NCI-H1048 (cell line): ENCODE measurements at places on chromosomes 1 and 21.
A peak's percentile ranks its signal among the peaks of the same experiment; 100 is the strongest.

GRCh38 chr1:67979532-67979931, 70.9 kb downstream of the DIRAS3 start:
- DNase-seq = no peak

GRCh38 chr21:36696390-36697059, 2.4 kb upstream of the SIM2 start:
- no peak for DNase-seq

DNA sequence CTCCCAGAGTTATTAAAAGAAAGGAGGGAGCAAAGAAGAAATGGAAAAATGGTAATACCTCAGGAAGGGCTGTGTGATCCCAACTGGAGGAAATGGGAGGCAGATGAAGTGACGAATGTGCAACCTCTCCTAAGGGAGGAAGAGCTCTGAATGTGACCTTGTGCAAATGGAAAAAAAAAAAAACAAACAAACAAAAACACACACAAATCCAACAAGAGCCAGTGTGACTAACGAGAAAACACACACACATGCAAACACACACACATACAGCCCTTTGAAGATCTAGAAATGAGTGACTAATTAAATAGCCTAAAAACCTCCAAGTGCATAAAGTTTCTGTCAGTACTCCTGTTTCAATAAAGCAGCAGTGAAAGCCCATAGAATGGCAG, 49.0 kb downstream of the CCN1 start:
- no peak for DNase-seq

- peak; percentile 45 for DNase-seq
Observed at GRCh38 chr21:22885079-22885478, 1886.9 kb downstream of the NCAM2 start.

DNA sequence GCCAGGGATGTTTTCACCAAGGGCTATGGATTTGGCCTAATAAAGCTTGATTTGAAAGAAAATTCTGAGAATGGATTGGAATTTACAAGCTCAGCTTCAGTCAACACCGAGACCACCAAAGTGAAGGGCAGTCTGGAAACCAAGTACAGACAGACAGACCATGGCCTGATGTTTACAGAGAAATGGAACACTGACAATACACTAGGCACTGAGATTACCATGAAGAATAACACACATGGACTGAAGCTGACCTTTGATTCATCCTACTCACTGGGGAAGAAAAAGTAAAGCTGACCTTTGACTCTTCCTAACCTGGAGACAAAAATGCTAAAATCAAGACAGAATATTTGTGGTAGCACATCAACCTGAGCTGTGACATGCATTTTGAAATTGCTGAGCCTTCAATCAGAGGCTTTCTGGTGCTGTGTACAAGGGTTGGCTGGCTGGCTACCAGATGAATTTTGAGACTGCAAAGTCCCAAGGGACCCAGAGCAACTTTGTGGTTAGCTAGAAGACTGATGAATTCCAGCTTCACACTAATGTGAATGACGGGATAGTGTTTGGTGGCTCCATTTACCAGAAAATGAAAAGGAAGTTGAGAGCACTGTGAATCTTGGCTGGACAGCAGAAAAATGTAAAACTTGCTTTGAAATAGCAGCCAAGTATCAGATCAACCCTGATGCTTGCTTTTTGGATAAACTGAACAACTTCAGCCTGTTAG, 190.4 kb upstream of the KCTD3 start:
- no peak for DNase-seq

GRCh38 chr1:158806916-158807536, 24.1 kb upstream of the MNDA start:
- DNase-seq = no peak

DNA sequence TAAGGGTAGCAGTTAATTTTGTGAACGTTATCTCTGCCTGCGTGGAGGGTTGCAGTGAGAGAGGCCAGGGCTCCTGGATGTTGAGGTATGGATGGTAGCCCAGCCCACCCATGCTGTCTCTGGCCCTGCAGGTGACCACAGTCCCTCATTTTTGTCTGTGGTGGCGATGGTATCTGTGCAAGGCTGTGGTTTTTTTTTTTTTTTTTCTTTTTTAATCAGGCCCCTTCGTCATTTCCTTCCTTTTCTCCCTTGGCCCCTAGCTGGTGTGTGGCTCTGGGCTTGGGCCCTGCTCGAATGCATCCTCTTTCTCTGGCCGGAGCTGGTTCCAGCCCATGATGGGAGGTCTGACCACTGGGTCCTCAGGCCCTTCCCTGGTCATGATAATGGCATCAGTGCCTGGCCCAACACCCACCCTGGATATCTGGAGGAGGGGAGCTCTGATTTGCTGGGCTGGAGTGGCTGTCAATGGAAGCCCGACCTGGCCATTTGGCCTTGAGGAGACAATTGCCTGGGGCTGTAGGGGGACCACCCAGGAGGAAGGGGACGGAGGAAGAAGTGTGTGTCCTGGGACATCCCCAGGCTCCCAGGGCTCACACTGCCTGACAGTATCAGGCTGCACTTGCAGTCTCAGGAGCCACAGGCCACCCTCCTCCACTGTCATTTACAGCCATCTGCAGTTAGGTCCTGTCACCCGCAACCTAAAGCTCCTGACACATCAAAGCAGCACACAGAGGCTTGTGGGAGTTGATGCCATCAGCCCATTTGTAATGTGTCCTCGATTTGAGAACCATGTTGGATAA, 8.1 kb upstream of the RNF187 start:
- no peak for DNase-seq

GRCh38 chr1:110360431-110360830, 21.3 kb downstream of the RBM15 start:
- DNase-seq = no peak

GRCh38 chr1:66262208-66262963, 271.6 kb upstream of the SGIP1 start:
- peak; percentile 41 for DNase-seq
